Tongue (tissue), 3 donors: ENCODE measurements at places on chromosomes 1 and 21. TPM values are rescaled to one million over a fixed set of nuclear protein-coding genes. Genes with fewer than 3 reads are reported as not detected.

PSRC1 gene
- 5.4 TPM for total RNA-seq

IARS2 gene
- 89.8 TPM for total RNA-seq

- no peak for DNase-seq
Measured at GRCh38 chr1:64721576-64722145, 23.2 kb upstream of the RAVER2 start.

GRCh38 chr1:195697130-195697529, 911.1 kb downstream of the KCNT2 start:
- DNase-seq: no peak
